ENCODE measurements at places on chromosomes 4 and X.

- no peak for DNase-seq
Observed at GRCh38 chrX:149515954-149516602, 11.0 kb upstream of the IDS start.

GRCh38 chrX:119238557-119238956 is 2.5 kb downstream of the PGRMC1 start:
- no peak for DNase-seq

DNA sequence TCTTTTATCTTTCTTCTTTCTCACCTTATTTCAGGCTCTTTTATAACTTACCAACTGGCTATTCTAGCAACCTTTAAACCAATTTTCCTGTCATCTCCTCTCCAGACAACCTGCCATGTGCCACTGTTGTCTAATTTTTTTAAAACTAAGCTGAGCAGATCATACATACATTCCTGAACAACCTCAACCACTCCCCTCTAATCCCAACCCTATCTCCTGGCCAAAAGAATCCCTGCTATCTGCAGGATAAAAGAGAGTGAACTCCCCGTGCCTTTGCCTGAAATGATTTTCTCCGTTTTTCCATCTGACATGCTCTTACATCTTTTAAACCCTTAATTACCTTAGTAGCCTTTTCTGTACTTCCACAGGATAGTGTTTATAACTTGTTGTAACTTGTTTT is 35.5 kb downstream of the DCUN1D4 start:
- no peak for DNase-seq

DNA sequence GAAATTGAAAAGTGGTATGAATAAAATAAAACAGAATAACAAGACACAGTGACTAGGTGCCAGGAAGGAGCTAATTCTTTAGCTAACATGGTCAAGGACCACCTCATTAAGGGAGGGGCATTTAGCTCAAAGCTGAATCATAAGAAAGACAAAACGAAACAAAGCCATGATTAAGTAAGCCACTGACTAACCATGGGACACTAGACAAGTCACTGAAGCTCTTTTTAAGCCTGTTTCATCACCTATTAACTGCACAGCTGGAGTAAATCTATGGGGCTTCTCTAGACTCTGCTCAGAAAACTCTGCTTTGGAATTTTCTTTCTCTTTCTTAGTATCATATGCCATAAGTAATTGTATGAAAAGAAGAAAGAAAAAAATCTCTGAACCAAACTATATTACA is 49.8 kb upstream of the C1QTNF7 start:
- no peak for DNase-seq

- no peak for DNase-seq
Observed at GRCh38 chr4:38577462-38577861, 86.5 kb upstream of the KLF3 start.

GRCh38 chr4:104677116-104677515 is 182.4 kb upstream of the CXXC4 start:
- no peak for DNase-seq

DNA sequence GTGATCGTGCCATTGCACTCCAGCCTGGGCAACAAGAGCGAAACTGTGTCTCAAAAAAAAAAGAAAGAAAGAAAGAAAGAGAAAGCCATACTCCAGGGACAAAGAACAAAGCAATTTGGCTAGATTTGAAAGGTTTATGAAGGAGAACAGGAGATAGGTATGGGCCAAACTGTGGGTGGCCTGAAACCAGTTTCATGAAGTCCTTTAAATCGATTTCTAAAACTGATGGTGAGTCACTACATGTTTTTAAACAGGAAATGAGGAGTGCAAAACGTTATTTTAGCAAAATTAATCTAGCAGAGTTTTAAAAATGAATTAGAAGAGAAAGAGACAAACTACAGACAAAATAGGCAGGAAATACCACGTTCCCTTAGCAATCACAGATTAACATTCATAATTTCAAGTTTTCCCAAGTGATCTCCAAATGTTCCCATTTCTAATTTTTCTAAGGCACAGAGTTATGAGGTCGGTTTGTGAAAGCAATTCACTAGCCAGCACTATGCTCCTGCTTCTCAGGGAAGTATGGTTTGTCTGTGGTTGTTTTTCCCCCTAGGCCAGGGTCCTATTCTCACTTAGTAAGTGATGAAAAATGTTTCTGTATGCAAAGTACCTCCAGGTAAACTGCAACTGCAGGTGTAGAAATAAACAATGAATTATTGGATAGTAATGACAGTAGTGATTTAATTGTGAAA is 190.6 kb downstream of the PPP3CA start:
- no peak for DNase-seq

- DNase-seq: no peak
Observed at GRCh38 chr4:101400096-101400495, 52.8 kb upstream of the PPP3CA start.

- no peak for DNase-seq
Observed at GRCh38 chrX:121128925-121129877, 81.8 kb downstream of the GLUD2 start.

DNA sequence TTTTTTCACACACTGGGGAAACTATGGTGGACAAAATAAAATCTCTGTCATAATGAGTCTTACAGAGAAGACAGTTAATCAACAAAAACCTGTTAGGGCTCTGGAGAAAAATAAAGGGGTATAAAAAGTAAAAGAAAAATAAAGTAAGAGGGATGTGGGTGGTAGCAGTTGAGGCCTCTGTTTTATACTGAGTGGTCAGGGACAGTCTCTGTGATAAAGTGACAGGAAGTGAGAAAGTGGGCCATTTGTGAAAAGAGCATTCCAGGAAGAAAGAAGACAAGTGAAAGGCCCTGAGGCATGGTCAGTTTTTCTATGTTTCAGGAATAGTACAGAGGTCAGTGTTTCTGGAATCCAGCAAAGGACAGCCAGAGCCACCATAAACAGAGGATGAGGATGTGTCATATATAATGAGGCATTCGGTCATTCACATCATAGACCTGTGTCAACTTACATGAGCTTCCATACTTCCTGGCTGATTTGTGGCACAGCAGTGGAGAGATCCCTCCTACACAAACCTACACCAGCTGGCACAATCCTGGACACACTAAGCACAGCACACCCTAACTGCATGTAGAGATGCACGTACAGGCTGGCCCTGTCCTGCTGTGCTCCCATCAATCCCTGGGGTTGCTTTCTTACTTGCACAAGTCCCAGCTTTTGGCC is 64.4 kb upstream of the NAP1L5 start:
- no peak for DNase-seq
